ENCODE measurements at places on chromosomes 13 and 19. TPM values are rescaled to one million over a fixed set of nuclear protein-coding genes. Genes with fewer than 3 reads are reported as not detected.

DNA sequence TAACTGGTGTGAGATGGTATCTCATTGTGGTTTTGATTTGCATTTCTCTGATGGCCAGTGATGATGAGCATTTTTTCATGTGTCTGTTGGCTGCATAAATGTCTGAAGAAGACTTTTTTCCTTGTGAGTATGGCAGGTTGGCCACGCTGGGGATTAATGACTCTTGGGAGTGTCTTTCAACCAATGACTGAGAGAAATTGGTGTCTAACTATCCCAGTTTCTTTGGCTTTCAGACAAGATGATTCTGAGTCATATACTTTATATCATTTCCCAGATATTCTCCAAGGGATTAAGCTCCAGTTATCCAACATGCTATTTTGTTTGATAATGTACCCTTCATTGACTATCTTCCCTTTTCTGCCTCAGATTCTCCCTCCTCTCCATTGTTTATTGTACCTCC is 35.5 kb upstream of the CSNK1A1L start:
- DNase-seq: no peak

GRCh38 chr13:49561062-49561410 is 24.3 kb downstream of the RCBTB1 start:
- DNase-seq: peak; percentile 44

DNA sequence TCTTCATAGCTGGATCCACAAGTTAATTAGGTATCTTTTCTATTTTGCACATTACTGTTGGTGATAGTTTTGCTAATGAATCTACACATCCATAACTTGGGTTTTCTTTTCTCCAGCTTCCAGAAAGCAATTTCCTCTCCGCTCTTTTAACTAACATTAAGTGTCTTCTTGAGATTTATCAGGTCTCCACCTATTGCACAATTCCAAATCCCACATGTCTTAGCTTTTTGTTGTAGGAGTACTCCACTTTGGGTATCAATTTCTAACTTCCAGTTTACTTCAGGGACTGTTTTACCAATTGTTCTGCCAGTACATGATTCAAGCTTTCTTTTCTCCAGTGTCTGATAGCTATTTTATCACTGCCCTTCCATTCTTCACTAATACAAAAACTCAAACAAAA is 129.6 kb downstream of the OLFM4 start:
- no peak for DNase-seq

- DNase-seq: no peak
Measured at GRCh38 chr19:5960005-5961001, 17.6 kb downstream of the RANBP3 start.

DNA sequence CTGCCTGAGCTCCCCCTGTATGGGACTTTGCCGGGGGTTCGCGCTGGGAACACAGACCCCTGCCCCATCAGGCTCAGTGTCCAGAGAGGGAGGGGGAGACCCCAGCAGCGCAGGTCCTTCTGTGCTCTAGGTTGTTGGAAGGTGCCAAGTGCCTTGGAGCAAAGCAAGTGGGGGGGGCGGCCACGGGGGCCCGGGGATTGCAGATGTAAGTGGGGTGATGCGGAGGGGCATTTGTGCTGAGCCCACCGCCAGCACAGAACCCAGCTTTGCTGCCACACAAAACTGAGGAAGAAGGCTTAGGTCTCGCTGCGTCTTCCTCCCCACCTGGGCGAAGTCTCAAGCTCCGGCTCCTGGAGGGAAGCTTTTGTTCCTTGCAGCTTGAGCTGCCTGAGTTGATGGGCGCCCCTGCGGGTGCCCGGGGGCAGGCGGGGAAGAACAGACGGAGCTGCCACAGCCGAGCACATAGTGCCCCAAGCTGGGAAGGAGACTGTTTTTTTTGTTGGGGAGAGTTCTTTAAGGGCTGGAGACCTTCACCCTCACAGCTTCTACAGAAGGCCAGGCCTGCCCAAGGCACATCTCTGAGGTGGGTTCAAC is 1.5 kb upstream of the NTN5 start:
- no peak for DNase-seq

DNA sequence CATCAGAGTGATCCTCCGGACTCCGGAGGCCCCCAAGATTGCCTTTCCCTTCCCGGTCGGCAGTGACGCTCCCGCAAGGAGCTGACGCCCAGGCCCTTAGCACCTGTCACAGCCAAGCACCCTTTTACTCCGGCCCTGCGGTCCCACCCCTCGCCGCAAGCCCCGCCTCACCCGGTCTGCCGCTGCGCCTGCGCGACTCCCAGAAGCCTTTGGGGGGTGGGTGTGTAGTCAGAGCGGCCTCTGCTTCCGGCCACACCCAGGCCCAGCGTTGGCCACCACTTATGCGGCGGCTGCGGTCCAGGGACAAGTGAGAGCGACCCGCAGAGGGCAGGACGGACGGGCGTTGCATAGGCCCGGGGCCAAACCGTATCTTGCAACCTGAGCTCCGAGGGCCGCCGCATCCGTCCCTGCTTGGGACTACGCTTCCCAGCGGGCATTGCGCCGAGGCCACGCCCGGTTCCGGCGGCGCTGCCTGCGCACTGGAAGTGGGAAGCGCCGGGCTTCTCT is 441 bp upstream of the ZFP28 start:
- peak; percentile 79 for DNase-seq

GRCh38 chr13:26509491-26509890 is 48.0 kb upstream of the WASF3 start:
- no peak for DNase-seq

DNA sequence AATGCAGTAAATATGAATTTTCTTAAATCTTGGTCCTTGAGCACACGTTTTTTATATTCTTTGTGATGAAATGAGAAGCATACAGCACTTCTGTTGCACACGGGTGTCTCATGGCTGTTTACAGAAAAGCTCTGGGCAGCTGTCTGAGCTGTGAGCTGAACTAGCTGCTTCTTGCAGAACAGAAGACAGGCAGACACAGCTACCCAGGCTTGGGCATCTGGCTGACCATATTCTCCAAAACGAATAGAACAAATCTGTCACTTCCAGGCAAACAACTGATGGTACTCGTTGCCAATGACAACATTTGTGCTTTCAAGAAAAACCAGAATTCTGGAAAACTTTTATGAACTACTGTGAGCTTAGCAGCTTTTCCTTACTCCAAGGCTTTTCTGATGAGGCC is 16.2 kb downstream of the PCID2 start:
- DNase-seq: no peak

- no peak for DNase-seq
Measured at GRCh38 chr13:93561576-93562225, 335.1 kb downstream of the GPC6 start.

- no peak for DNase-seq
Measured at GRCh38 chr19:38723606-38723965, 20.7 kb downstream of the CAPN12 start.

GRCh38 chr13:85278851-85279250 is 520.4 kb downstream of the SLITRK6 start:
- DNase-seq: no peak

- DNase-seq: no peak
Measured at GRCh38 chr19:2803486-2804155, 16.0 kb upstream of the ZNF554 start.

GRCh38 chr19:37635076-37636056 is 19.9 kb downstream of the ZFP30 start:
- no peak for DNase-seq

- DNase-seq: no peak
Measured at GRCh38 chr13:32491028-32491427, 47.6 kb downstream of the N4BP2L2 start.

GRCh38 chr13:25118378-25118905 is 22.5 kb downstream of the PABPC3 start:
- peak; percentile 38 for DNase-seq

DNA sequence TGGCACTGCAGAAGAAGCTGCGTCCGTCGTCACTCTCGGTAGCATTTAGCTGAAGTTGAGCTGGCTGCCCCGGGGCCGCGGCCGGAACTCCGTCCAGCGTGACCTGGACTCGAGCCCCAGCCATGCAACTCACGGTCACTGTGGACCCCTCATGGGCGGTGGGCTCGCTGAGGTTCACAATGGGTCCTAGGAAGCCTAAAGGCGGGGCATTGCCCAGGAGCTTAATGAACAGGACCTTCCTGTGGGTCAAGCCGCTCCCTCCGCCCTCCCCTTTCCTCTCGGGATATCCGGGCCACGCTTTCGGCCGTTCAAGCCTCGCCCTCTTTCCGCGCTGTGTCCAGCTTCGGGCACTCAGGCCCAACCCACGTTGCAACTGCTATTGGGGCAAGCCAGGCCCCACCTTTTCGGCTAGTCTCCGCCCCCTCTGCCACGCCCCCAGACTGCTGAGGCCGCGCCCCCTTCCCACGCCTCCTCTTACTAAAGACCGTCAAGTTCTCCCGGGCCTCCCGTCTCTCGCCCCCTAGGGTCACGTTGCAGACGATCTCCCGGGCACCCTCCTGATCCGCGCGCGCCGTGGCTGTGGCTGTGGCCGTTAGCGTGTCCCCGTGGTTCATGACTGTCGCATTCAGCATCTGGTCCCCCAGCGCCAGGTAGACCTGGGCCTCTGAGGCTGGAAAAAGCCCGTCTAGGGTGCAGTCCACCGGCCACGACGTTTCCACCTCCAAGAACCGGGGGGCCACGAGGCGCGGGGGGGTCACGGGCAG is 1.4 kb upstream of the RAVER1 start:
- peak; percentile 89 for DNase-seq

- DNase-seq: no peak
Measured at GRCh38 chr19:56176881-56177280, 1.1 kb downstream of the GALP start.

DNA sequence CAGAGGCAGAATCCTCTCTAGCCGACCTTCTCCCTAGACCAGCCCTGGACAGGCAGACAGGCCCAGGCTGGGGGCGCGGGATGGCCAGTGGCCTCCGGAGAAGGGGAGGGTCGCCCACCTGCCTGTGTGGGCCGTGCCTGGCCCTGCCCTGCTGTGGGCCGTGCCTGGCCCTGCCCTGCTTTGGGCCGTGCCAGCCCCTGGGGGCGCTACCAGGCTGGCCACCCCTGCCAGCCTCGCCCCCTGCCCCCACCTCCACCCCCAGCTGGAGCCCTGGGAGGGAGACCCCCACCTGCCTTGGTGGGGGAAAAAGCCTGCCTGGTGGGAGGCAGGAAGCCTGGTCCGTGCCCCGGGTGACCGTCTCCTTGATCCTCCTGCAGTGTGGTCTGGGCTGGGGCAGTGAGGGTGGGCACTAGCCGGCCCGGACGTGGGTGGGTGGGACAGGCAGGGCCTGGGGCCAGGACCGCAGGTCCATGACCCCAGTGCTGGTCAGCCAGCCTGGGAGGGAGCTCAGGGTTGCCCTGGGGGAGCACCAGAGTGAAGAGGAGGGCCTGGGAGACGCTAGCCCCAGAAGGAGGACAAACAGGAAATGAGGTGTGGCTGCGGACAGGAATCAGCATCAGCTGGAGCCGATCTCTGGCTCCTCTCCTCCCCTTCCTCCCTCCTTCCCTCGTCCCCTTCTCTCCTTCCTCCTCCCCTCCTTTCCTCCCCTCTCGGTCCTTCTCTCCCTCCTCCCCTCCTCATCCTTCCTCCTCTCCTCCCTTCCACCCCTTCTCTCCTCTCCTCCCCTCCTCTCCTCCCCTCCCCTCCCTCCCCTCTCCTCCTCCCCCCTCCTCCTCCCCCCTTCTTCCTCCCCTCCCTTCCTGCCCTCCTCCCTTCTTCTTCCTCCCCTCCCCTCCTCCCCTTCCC is 5.1 kb upstream of the MKNK2 start:
- DNase-seq: peak; percentile 56

DNA sequence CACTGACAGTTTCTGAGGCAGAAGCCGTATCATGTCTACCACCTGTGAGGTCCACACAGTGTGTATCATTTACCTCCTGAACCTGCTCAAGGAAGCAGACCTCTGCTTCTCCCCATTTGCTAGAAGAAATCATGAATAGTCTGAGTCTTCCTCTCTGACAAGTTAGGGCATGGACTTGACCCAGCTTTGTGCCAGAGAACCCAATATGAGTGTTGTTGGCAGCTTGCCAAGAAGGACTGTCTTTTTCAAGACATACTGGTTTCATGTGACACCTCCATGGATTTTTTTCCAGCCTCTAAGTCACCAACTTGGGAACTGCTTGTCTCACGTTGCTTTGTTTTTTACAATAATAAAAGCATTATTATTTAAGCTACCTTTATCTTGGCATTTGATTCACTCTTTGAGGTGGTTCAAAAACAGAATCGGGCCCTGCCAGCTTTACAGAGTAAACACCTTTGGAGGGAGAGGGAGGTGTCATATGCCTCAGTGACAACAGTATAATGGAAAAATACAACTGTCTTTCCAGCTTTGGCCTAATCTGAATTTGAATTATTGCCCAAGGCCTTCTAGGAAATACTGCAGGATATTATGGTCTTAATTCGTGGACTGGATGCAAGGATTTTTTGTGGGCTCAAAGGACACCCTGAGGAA is 9.6 kb downstream of the ZNF211 start:
- no peak for DNase-seq

DNA sequence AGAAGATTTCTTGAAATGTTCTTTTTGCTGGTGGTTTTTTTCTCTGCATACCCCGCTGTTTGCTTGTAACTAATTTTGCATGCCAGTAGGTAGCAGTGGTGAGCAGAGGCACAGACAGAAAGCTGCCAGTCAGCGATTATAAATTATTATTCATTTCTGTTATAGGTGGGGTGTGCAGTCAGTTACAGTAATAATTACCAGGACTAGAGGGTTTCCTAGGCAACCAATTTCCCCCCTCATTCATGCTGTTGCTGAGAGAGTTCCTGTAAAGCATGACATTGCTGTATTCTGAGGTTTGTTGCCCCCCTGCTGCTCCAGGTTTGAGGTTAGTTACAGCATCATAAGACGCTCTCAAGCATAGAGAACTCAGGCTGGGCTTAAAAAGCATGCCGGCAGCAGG is 104.5 kb downstream of the URI1 start:
- peak; percentile 13 for DNase-seq

DNA sequence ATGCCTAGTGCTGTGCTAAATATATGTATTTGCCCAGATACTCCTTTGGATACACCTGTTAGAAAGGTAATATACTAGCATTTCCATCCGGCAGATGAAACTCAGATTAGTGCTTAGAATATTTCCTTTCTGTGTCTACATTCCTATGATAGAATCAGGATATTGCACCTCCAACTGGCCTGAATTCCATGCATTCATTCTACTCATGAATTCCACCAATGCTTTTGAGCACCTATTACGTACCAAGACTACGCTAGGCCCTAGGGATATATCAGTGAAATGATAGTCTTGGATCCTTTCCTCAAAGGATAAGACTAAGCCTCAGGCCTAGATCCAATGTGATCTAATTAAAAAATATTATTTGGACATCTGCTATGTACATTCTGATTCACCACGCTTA is 223.8 kb upstream of the SERP2 start:
- DNase-seq: no peak

GRCh38 chr19:44745341-44745831 is 3.1 kb upstream of the BCL3 start:
- DNase-seq: peak; percentile 71

DNA sequence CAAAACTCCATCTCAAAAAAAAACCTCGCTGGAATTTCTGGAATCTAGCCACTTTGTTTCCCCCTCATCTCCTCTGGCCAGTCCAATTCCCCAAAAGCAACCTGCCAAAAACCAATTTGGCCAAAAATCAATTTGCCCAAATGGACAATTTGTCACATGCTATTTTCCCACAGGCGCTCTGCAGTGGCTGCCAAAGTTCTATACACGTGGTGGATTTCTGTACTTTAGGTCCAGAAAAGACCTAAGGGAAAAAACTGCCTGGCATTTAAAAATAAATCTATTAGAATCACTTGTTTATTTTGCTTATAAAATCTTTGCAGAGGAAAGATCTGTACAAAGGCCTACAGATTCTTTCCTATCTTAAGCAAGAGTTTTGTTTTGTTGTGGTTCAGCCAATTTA is 79.4 kb downstream of the MAP4K1 start:
- no peak for DNase-seq

DLEU7 gene
- total RNA-seq: not detected

SAFB gene
- 16.5 TPM for total RNA-seq

CYP2A7 gene
- not detected for total RNA-seq

ZNF416 gene
- total RNA-seq: 4.3 TPM

C1QTNF9B gene
- total RNA-seq: not detected

LGALS7B gene
- not detected for total RNA-seq

NUP58 gene
- total RNA-seq: 60.9 TPM

CLIP3 gene
- 15.2 TPM for total RNA-seq
